ENCODE measurements at places on chromosomes 1 and 21.
A peak's percentile ranks its signal among the peaks of the same experiment; 100 is the strongest.

DNA sequence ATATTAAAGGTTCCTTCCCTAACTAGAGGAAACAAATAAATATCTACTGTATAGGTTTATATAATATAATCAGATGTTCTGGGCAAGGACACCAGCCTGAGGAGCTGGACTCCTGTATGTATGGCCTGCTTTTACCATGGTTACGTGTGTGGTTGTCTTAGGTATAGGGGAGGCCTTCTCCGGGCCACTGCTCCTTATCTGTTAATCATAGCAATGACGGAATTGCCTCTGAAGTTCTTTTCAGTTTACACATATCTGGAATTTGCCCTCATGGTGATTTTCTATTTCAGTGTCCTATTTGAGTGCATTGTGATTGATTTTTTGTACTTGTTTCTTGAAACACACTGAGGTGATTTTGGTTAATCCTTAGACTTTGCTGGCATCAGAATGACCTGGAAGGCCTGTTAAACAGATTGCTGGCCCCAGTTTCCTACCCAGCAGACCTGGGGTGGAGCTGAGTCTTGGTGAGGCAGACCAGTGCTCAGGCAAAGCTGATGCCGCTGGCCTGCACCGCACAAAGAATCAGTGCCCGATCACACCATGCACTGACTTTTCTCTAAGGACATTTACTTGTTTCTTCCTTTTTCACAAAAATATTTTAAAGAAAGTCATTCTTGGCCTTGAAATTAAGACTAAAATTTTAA, 18.5 kb downstream of the ABCB10 start:
- no peak for DNase-seq

GRCh38 chr21:45045481-45045880, 28.9 kb upstream of the ADARB1 start:
- DNase-seq = no peak

- no peak for DNase-seq
These were observed 116.8 kb downstream of the CASZ1 start for GRCh38 chr1:10679496-10680220.

DNA sequence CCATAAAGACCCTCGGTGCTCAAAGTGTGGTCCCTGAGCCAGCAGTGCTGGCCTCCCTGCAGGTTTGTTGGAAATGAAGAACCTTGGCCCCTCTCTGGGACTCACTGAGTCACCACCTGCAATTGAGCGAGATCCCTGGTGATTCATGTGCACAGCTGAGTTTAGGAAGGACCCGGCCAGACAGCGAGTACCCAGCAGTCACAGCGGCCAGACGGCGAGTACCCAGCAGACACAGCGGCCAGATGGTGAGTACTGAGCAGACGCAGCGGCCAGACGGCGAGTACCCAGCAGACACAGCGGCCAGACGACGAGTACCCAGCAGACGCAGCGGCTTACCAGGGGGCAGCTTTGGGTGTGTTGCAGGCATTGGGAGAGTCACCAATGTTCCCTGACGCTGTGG, 123.8 kb downstream of the PRDM16 start:
- DNase-seq = no peak

DNA sequence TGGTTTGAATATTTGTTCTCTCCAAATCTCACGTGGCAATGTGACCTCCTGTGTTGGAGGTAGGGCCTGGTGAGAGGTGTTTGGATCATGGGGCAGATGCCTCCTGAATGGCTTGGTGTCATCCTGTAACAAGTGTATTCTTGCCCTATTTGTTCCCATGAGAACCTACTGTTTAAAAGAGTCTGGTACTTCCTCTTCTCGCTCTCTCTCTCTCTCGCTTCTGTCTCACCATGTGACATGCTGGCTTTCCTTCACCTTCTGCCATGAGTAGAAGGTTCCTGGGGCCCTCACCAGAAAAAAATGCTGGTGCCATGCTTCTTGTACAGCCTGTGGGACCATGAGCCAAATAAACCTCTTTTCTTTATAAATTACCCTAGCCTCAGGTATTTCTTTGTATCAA, 8.4 kb upstream of the PAXBP1 start:
- no peak for DNase-seq

- DNase-seq = no peak
These were observed 961 bp downstream of the RBM15 start for GRCh38 chr1:110340207-110340468.

- DNase-seq = peak; percentile 12
These were observed 150.1 kb upstream of the FGGY start for GRCh38 chr1:59146651-59147358.

DNA sequence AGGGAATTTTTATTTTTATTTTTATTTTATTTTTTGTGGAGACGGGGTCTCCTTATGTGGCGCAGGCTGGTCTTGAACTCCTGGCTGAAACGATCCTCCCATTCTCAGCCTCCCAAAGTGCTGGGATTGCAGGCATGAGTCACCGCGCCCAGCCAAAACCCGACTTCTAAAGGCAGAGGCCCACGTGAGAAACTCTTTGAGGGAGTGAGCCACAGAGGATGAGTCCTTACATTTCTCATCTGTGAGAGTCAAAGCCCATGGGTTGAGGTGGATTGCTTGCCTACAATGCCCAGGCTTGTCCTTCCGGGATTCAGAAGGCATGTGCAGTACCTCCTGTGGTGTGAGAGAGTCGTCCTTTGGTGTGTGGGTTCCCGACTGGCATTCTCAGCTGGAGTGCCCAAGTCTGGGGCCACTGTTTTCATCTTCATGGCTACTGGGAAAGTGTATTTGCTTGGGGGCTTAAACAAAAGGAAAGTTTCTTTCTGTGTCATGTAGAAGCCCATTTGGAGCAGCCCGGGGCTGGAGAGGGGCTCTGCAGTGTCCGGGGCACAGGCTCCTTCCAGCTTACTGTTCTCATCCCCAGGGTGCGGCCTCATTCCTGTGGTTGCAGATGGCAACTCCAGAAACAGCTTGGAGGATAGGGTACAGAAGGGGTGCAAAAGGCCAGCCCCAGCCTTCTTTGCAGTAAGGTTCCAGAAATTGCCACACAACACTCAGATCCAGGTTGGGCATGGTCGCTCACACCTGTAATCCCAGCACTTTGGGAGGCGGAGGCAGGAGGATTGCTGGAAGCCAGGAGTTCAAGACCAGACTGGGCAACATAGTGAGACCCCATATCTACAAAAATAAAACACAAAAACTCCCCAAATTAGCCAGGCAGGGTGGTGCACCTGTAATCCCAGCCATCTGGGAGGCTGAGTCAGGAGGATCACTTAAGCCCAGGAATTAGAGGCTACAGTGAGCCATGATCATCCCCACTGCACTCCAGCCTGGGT, 29.4 kb upstream of the CSF3R start:
- DNase-seq = no peak

- DNase-seq = no peak
These were observed 8.9 kb downstream of the LIN28A start for GRCh38 chr1:26419494-26419893.
